ENCODE measurements at places on chromosomes 1 and 21.

DNA sequence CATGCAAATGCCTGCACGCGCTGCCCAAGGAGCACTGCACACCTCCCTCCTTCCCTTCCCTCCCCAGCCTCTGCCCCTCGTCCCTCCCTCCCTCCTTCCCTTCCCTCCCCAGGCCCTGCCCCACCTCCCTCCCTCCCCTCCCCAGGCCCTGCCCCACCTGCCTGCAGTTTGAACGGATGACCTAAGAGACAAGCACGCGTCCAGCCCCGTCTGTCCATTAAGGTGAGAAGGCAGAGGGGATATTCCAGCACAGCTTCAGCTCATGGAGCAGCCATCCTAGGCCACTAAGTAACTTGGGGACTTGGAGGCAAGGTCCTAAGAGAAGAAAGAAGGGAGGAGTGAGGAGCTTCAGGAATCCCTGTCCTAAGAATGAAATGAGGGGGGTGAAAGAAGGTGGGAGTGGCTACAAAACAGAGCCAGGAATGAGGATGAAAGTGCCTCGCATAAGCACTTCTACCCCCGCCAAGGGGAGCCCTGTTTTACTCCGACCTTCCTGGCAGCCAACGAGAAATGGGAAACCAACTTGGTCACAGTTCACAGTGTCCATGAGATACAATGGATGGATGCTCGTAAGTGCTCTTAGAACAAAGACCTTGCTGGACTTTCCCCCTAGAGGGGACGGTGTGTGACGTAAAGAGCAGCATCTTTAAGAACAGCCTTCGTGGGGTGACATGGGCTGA lies 21.3 kb upstream of the EFHD2 start:
- no peak for DNase-seq

DNA sequence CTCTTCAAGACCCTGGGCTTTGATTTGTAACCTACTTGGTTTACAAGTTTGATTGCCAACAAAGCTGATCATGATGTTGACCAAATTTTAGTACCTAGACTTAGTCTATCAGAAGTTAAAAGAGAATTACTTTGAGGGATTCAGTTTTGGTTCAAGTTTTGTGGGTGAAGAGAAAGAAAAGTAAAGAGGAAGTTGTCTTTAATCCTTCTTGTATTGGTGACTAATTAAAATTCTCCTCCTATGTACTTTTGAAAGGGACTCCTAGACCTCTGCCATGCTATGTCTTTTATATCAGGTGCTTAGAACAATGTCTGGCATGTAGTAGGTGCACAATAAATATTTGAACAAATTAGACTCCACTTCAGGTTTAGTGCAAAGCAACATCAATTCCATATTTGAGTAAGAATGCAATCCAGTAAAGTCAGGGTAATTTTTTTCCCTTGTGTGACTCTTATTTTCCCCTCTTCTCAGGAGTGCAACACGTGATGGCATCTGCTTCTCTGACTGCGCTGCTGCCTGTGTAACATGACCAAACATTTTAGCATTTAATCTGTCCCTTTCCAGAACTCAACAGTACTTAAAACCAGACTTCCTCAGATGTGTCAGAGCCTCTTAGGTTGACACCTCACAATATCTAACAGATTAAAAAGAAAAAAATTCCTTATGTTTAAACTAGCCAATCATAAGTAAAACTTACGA lies 41.1 kb upstream of the KCNQ4 start:
- no peak for DNase-seq

GRCh38 chr21:45011911-45012661 lies 62.3 kb upstream of the ADARB1 start:
- DNase-seq: peak; percentile 76

DNA sequence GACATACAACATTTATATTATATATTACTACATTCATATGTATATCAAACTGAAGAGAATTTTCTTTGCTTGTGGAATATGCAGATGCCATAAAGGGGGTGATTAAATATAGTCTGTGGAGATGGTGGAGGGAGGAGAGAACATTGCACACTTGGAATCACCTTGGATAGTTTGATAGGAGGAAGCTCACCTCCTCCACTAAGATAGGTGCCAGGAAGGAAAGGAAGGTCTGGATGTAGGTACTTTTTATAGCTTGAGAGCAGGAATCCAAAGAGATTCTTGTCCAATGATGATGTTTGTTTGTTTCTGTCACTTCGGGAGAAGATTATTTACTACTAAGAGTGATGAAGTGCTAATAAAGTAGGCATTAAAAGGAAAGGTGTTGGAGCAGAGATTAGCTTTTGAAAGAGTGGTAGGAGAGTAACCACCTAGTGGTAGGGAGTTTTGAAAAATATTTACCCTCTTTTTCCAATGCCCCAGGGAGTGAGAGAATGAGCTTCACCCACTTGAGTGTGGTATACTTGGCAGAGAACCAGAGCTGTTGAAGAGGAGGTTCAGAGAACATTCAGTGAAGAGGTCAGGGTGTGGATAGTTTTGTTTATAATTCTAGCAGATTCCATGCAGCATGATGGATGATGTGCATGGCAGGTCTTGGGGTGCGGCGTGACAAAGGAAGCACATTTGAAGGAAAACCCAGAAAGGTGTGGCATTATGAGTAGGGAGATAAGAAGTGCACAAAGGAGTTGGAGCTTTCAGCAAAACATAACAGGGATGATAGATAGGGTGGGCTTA lies 145.0 kb downstream of the PATJ start:
- no peak for DNase-seq

GRCh38 chr1:228455715-228456114 lies 31.5 kb upstream of the RNF187 start:
- no peak for DNase-seq

- DNase-seq: no peak
Measured at GRCh38 chr1:41806472-41807155, 112.1 kb downstream of the HIVEP3 start.

DNA sequence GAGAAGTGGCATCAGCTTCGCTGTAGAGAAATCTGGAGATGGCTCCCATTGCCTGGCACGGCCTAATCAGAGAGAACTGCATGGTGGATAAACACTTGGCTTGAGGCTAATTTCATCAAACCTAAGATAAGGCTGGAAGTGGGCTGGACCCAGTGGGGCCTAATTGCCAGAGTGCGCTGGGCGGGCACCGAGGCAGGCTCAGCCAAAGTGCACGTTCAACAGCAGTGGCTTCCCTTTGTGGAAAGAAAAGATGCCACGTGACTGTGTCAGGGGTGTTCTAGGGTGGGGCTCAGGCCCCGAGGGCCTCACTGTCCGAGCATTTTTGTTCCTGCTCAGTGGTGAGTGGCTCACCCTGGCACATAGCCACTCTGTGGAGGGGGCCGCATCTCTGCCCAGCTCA lies 5.8 kb downstream of the PLCH2 start:
- no peak for DNase-seq

DNA sequence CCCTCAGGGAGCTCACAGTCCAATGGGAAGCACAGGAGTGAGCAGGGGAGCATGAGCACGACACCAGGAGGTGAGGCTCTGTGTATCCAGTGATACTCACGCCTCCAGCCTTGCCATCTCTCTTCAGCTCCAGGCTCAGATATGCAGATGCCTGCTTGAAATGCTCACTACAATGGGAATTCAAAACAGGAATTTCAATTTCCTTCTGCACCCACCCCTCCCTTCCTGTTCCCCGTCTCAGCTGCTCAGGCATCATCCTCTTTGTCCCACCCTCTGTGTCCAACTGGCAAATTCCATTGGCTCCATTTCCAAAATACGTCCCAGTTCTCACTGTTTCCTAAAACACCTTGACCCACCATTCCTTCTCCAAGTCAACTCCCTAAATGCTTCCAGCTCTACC lies 58.9 kb downstream of the FBXO2 start:
- DNase-seq: no peak

- no peak for DNase-seq
Measured at GRCh38 chr1:225937048-225937968, 3.7 kb downstream of the LEFTY2 start.

GRCh38 chr1:182823220-182823619 lies 15.9 kb upstream of the DHX9 start:
- no peak for DNase-seq

- DNase-seq: no peak
Measured at GRCh38 chr1:236819856-236820255, 24.8 kb downstream of the MTR start.

DNA sequence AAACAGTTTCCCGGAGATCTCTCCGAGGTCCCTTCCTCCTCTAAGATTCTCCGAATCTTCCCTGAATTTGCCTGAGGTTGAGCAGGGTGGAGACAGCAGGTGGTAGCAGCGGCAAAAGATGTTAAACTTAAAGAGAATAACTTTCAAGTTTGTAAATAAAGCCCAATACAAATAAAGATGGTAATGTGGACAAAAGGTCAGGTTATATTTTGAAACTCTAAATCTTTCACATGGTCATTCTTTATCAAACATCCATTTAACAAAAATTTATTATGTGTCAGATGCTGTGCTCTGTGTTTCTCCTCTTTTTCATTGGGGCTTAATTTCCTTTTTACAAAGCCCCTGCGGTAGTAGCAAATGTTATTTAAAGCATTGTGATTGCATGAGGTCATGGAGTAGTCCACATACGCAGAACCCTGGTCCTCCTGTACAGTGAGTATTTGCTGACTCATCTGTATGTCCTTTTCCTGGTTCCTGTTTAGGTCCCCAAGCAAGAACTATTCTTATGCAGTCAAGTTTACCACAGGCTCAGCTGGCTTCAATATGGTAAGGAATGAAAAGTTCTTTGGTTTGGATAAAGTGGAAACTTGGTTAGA lies 119.2 kb downstream of the ITSN1 start:
- DNase-seq: no peak

GRCh38 chr1:53127546-53127945 lies 14.9 kb downstream of the SLC1A7 start:
- no peak for DNase-seq

- DNase-seq: no peak
Measured at GRCh38 chr1:185027252-185027882, 18.0 kb upstream of the RNF2 start.

GRCh38 chr1:206911064-206911663 lies 10.6 kb downstream of the FCMR start:
- peak; percentile 69 for DNase-seq

DNA sequence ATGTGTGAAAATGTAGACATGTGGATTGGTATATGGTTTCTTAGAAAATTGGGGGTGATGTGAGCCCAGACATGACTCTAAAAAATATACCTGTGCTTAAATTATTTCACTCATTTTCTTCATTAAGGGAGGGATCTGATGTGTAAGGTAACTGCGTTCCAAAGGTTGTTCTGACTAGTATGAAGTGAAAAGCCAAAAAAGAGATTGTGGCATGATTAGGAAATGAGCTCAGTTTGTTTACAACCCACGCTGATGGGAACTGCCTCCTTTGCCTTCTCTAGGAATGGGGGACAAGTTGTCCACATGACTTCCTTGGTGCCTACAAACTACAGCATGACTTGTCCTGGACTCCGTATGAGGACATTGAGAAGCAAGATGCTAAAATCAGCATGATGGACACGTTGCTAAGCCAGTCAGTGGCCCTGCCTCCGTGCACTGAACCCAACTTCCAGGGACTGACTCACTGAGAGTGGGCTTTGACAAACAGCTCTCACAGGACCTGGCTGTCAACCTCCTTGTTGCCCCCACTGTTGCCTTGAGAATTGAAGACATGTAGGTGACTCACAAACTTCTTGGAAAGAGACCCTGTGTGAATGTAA lies 8.0 kb downstream of the C1orf50 start:
- no peak for DNase-seq

DNA sequence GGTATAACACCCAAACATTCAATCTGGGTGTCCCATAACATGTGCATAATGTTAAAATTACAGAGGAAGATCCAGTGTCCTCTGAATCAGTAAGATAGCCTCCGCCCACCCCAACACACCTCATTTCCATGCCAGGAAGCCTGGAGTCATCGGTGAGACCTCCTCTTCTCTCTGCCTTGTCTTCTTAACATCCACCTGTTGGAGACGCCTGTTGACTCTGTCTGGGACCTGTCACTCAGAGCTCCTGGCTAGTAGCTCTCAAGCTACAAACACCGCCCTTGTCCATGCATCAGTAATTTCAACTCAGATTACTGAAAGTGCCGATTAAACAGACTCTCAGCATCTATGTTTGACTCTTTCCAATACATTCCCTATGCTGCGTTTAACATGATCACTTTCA lies 27.4 kb downstream of the KCNJ15 start:
- no peak for DNase-seq

GRCh38 chr1:172977296-172978017 lies 73.3 kb downstream of the TNFSF18 start:
- no peak for DNase-seq

GRCh38 chr1:45337630-45338325 lies 2.2 kb upstream of the TOE1 start:
- DNase-seq: no peak

DNA sequence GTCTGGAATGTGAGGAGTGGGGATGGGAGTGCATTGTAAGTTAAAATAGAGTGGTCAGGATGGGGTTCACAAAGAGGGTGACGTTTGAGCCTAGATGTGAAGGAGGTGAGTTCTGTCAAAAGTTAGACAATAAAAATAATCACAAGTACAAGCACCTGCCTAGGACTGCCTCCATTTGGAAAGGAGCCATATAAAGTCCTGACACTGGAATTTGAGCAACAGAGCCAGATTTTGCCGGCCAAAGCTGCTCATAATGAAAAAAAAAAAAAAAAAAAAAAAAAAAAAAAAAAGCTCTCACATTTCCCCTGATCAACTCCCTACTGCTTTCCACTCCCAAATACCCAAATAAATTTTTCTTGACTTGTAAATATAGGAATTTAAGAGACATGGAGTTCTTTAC lies 4.1 kb downstream of the PALMD start:
- DNase-seq: no peak

GRCh38 chr1:7363450-7363849 lies 407.6 kb upstream of the VAMP3 start:
- DNase-seq: no peak

- no peak for DNase-seq
Measured at GRCh38 chr21:35976481-35976880, 83.8 kb downstream of the SETD4 start.

DNA sequence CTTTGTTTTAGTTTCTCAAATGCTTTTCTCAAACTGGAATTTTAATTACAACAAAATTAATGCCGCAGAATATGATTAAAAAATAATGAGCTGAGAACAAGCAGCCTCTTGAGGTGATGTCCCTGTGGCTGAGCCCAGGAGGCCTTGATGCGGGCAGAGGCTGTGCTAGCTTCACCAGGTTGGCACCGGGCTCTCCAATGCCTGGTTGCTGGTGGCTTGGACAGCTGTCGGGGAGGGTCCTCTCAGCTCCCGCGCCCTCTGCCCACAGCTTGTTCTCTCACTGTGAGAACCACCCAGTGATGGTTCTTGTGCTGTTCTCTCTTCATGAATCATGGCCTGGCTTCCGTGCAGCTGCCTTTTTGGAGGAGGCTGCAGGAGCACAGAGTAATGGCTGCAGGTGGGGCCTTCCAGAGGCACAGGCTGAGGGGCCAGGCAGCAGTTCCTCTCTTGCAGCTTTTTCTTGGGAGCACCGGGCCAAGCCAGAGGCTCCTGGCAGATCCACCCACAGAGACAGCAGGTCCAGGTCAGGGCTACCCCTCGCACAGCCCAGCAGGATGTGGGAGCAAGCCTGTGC lies 156.3 kb downstream of the PCBP3 start:
- peak; percentile 29 for DNase-seq

GRCh38 chr1:192809307-192810252 lies 741 bp downstream of the RGS2 start:
- DNase-seq: peak; percentile 43

Data from D341Med (cell line).